ENCODE measurements at places on chromosomes 13 and 19.
A peak's percentile ranks its signal among the peaks of the same experiment; 100 is the strongest.

DNA sequence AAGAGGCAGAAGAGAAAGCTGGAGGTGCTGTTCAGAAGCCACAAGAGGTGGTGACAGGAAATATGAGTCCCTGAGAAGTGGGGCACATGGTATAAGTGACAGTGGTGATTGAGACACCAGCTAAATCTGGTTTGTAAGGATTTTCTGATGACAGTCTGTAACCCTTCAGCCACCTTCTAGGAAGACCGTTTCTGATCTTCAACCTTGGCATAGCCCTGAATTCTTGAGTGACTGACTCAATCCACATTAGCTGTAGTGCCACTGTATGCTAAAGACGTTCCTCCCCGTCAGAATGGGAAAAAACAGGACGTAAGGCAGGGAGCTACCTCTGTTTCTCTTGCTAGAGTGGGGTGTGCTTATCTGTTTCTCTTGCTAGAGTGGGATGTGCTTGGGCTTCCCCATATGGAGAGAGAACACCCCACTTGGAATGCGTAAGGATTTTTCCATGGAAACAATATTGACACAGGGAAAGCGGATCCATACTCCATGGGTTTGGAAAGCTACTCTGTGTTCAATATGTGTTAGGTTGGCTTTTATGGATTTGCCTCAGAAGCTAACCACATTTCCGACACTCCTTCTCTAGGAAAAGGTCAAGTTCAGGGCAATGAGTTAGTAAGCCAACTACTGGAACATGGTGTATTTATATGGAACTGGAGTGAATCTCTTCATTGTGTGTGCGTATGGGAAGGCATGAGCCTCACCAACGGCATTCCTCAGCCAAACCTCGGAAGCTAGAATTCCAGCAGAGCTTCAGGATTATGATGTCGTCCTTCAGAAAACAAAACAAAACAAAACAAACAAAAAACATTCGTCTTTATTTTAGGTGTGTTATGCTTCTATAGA is 948.8 kb upstream of the SLC10A2 start:
- DNase-seq, result peak; percentile 18

DNA sequence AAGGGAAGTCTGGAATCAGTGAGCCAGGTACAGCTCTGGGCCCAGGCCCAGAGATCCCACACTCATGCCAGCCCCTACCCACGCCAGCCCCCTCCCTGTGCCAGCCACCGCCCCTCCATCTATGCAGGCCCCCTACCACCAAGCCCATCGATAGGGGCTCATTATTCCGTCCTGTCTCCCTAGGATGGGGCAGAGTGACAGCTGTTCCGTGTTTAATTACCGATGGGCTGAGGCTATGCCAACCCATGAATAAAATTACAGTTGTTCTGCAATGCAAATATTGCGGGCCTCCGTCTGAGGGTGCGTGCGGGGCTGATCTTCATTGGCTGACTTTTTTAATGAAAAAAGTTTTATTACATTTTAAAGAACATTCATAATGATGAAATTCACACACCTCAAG is 35.6 kb upstream of the PEPD start:
- DNase-seq, result no peak

GRCh38 chr13:46572752-46573431 is 19.9 kb downstream of the LRCH1 start:
- no peak for DNase-seq

DNA sequence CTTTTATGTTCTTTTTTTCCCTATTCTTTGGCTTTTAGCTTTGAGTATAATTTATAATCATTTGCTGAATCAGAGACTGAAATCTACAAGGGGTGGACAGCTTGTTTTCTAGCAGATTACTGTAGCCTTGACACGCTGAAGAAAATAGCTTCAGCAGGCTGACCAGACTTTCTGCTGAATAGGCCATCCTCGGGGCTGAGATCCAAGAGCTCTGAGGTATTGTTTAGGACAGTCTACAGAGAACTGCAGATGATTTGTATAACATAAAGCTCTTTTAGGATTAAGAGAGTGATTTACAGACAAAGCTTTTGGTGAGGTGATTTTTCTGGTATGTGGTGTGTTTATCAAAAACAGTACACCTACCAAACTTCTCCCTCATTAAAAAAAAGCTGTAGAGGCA is 16.8 kb downstream of the POLR1D start:
- DNase-seq, result no peak

GRCh38 chr19:46772170-46773017 is 16.0 kb downstream of the SLC1A5 start:
- DNase-seq, result no peak

GRCh38 chr19:21133633-21134032 is 8.2 kb upstream of the ZNF431 start:
- DNase-seq, result no peak

All from right kidney (tissue), 9 donors.